CD4-positive, alpha-beta T cell (primary cell): ENCODE measurements at places on chromosomes 1 and 21.

GRCh38 chr1:206992790-206993189 is 22.5 kb upstream of the FCAMR start:
- no peak for DNase-seq

GRCh38 chr1:245512181-245512888 is 357.6 kb downstream of the KIF26B start:
- DNase-seq = no peak

DNA sequence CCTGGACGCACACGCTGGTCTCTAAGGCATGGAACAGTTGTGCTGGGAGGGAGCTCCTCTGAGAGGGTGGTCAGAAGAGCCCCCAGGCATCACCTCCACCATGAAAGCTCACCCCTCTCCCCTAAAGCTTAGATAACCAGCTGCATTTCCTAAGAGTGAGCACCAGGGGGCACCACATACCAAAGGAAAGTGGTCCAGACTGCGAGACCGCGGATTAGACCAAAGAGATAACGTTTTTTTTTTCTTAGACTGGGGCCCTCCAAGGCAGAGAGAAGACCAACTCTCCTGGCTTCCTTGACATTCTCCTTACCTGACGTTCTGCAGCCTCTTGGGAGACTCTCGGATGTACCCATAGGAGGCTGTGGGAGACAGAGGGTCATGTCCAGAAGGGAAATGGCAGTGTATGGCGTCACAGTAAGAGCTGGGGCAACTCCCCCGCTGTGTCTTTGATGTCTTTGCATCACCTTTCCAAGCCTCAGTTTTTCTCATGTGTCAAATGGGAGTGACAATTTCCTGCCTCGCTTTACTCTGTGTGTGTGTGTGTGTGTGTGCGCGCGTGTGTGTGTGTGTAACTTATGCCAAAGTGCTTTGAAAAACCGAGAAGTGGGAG is 12.3 kb upstream of the IFNLR1 start:
- DNase-seq = peak; percentile 80

DNA sequence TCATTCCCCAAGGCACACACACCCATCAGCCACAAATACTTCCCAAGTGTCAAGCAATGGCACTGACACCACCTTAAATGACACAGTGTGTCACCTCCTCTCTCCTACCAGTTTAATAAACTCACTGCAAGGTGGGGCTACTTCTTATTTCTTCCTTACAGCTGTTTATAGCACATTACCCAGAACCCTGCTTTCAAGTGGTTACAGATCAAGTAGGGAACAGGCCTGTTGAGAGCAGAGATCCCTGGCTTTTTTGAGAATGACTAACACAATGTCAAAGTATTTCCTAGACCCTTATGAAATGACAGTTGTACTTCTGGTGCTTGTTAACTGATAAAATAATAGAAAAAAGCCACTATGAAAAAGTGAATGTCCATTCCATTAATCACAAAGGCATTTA is 19.8 kb downstream of the ZBTB17 start:
- no peak for DNase-seq

DNA sequence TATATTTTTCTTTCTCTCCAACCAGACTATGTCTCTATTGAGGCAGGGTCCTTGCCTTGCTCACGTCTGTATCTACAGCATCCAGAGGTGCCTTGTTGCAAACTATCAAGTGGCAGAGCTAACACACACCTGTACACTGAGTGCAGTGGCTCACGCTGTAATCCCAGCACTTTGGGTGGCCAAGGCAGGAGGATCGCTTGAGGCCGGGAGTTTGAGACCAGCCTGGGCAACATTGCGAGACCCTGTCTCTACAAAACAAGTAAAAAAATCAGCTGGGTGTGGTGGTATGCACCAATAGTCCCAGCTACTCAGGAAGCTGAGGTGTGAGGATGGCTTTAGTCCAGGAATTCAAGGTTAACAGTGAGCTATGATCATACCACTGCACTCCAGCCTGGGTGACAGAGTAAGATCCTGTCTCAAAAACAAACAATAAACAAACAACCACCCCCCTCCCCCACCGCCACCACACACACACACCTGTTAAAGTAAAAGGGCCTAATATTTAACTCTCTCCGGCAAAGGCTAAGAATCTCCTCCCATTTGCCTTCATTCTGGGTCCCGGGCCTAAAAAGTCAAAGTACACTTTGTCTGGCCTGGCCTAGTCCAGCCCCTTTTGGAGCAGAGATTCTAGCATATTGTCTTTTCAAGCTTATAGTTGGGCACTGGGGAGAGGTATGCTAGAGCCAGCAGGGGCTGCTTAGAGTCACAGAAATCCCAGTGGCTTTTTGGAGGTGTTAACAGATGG is 9.5 kb upstream of the SLFNL1 start:
- DNase-seq = no peak

GRCh38 chr1:59128784-59129227 is 168.1 kb upstream of the FGGY start:
- no peak for DNase-seq
